ENCODE measurements at places on chromosomes 7 and 10.

GRCh38 chr7:16926861-16927260, 45.1 kb upstream of the AGR3 start:
- DNase-seq = no peak

- no peak for DNase-seq
These were observed 41.5 kb upstream of the PRKCQ start for GRCh38 chr10:6621536-6621935.

- no peak for DNase-seq
These were observed 129.5 kb upstream of the PCGF5 start for GRCh38 chr10:91090761-91091529.

DNA sequence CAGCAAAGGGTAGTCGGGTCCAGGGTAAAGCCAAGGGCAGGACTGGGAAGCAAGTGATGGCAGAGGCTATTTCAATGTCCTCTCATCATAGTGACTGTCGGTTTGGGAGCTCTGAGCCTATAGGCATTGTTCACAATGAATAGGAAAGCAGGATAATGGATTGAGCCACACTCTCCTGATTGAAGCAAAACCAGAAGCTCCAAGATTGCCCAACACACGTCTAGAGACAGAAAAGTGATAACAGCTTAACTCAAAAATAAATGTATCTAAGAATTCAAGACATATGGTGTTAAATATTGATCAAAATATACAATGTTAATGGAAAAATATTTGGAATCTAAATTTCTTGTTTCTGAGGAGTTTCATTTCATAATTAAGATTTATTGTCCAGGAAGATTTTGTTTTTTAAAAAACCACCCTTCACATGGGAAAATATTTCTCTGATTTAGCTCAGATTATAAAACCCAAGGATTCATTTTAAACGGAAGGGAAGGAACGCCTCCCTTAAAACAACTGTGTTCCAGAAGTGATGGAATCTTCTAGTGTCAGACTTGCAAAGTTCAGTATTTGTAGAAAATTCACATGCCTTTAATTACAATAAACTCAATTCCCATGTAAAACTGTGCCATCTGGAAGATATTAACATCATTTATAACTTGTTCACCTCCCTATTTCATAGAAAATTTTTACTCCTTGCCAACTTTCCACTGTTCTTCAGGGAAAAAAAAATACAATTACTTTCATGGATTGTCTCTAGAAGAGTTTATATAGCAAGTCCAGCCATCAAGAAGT, 54.5 kb downstream of the NRP1 start:
- DNase-seq = no peak

DNA sequence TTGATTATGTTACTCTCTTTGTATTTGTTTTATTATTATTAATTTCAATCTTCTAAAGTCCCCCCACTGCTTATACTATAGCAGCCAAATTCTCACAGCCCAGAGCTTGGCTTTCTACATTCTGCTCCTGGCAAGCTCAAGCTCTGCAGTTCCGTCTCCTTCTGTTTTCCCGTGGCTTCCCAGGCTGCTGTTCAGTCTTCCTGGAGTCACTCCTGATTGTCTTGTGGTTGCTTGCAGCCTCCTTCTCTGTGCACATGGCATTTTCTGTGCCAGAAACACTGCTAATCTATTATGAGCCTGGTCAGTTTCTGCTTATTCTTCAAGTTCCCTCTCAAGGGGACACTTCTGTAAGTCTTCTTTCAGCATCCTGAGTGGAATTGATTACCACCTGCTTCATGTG, 533.7 kb upstream of the IGFBP3 start:
- DNase-seq = no peak

GRCh38 chr7:47185839-47186238, 396.1 kb downstream of the TNS3 start:
- DNase-seq = no peak

DNA sequence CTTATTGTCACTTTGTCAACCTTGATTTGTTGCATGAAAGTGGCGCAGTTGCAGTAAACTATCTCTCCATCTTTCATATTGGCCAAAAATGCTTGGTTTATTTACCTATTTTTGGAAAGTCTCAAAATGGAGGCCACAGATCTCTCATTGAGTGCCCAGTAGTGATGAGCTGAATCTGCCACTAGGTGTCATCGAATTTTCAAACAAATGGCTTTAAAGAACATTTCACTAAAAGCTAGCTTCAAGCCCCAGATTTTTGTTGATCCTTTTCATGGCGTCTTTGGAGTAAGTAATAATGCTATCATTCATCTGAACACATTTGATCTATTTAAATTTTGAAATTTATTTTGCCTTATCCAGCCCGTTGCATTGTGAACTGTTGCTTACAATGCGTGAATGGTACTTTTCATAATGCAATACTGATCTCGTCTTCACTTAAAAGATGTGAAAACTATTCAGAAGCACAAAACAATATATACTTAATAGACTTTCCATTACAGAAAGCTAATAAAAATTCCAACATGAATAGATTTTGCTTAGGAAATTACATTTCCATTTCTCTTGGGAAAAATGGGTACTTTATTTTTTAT, 236.2 kb downstream of the DNAJB9 start:
- no peak for DNase-seq

DNA sequence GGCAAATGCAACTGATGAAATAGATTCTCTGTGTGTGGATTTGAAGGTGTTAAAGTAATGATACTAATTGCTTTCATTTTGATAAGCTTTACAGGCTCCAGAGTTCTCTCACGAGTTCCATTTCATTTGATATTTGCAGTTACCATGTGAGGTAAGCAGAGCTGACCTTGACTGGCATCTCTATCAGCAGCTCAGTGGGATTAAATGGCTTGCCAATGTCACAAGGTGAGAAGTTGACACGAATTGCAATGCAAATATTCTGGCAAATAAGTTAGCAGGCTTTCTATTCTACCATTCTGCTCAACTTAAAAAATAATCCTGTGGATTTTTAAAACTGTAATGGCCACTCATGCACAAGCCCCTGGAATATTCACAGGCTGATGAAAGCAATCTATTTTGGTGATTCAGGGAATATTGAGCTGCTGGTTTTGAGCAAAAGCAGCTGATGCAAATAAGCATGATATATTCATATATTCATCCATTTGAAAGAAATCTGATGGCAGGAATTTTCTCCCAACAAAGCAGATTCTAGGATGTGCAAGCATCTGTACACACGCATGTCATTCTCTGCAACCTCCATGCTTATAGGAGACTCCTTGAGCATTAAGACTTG, 64.5 kb upstream of the ANKRD1 start:
- no peak for DNase-seq

GRCh38 chr7:129244220-129244619, 19.4 kb downstream of the AHCYL2 start:
- no peak for DNase-seq

DNA sequence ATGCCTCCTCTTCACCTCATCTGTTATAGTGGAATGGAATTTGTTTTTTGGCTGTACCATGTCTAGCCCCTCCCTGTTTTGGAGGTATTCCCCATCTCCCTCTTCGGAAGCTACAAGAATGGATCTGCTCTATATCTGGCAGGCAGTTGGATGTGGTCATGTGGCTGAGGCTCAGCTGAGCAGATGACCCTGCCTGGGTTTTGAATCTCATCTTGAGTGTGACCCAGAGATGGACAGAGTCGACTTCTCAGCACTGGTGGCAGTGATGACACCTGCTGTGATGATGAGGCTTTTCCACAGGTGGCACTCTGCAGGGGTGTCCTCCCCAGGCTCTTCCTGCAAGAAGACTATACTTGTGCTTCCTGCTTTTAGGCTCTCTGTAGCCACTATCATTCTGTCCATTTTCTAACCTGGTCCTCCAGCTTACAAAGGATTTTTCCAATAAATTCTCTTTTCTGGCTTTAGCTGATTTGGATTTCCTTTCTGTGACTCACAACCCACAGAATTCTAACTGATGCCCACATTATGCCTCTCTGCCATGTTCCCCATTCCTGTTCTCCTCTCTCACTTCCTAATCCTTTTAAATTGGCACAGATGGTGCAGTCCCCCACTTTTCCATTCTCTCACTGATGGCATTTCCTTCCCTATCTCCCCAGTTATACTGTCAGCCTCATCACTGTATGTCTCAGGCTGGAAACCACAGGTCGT, 7.5 kb upstream of the ARHGAP22 start:
- no peak for DNase-seq

DNA sequence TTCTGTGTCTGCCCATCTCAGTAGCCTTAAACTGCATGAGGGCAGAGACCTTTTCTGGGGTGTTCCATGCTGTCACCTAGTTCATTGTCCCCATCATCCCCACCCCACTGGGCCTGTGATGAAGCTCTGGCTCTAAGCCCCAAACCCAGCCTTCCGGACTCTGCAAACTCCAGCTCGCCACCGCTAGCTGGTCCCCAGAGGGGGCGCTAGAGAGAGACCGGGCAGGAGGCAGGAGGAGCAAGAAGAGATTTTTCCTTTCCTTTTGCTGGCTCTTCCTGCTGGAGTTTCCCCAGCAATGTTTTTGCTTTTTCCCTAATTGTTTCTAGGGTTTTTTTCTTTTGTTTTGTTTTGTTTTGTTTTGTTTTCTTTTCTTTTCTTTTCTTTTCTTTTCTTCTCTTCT, 234.4 kb downstream of the TEX36 start:
- DNase-seq = no peak

DNA sequence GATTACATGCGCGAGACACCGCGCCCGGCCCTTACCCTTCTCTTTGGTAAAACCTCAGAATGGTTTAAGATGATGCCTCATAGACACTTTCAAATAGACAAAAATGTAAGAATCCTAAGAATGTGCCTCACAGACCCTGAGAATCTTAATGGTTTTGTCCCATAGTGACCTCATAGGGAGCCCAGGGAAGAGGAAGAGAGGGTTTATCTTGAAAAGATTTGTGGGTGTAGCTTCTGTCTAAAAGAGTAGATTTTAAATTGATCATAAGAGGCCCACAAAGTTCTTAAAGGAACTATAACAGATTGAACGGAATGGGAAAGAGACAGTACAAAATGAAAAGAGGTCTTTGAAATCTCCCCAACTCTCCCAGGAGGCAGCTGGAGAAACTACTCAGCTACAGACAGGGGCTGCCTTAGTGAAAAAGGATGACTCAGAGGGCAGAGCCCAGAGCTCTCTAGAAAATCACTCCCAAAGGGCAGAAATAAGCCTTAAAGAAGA, 220.6 kb downstream of the ADRA2A start:
- DNase-seq = no peak

GRCh38 chr7:112112822-112113255, 93.4 kb downstream of the DOCK4 start:
- no peak for DNase-seq

DNA sequence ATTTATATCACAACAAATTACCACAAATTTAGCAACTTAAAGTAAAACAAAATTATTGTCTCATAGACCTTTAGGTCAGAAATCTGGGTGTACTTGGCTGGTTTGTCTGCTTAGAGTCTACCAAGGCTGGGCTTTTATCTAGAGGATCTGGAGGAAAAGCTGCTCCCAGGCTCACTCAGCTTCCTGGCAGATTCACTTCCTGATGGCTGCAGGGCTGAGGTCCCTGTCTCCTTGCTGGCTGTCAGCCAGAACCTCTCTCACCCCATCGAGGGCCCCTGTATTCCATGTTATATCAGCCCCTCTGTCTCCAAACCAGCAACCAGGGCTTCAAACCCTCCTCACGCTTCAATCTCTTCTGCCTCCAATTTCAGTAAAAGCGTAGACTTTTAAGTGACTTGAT, 734.9 kb downstream of the NRG3 start:
- no peak for DNase-seq

DNA sequence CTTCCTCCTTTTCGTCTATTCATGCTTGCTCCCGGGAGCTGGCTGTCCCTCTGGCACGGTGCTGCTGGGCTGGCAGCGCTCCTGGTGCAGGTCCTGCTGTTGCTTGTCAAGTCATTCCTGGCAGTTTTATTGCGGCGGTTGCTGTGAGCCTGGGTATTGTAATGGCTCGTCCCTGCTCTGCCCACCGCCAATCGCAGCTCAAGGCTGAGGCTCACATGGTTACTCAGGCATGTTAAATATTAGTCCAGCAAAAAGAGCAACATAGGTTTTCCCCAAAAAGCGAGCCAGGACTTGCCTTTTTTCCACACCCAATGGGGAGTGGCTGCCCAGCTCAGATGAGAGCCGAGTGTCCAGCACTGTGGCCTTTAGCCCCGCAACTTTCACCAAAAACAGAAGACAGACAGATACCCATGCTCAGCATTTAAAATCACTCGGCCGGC, 492.9 kb upstream of the FOXK1 start:
- peak; percentile 97 for DNase-seq

- DNase-seq = no peak
These were observed 22.8 kb upstream of the ZNF716 start for GRCh38 chr7:57427146-57427545.

- DNase-seq = no peak
These were observed 14.4 kb upstream of the PANK1 start for GRCh38 chr10:89659143-89660131.

DNA sequence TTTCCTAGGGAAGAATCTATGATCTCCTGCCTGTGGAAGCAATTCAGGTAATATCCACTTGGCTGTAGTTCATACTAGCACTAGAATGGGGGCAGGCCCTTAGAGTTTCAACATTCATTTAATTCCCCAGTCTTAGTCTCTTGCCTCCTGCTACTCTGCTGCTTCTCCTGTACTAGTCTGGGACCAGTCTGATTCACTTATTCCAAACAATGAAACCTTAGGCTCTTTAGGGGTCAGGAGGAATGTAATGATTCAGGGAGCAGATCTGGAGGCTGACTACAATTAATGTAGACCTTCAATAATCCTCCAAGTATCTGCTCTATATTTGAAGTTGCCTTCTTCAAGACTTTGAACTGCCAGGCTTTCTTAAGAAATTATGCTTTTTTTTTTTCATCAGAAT, 101.8 kb downstream of the GNAT3 start:
- no peak for DNase-seq

DNA sequence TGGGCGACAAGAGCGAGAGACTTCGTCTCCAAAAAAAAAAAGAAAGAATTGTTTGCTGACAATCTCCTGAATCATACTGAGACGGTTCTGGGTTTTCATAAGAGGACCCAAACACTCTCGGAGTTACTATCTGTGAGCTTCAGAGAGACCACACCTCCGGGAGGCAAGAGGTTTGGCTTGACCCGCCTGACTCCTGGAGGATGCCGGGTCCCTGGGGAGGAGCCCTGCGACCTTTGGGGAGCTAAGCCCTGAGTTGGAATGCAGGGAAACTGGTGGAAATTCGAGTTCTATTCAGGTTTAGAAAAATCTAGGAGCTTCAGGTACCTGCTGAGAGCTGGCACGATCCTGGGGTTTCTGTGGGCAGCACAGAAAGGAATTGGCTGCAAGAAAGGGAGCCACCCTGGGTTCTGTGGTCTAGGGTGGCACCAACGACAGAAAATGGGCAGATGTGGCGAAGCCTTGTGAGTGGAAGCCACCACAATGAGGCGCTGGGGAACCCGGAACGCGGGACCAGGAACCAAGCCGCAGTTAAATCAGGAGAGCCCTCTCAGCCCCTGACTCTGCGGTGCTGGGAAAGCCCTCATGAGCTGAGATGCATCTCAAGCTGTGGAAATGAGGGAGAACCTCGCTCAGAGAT, 21.9 kb upstream of the GATAD1 start:
- no peak for DNase-seq

GRCh38 chr7:45001138-45001694, 1.2 kb downstream of the CCM2 start:
- DNase-seq = no peak
